Stimulated activated CD8-positive, alpha-beta memory T cell treated with anti-CD3 and anti-CD28 coated beads, Interleukin-7, amount 100 ng/mL, for 1 hour (primary cell): ENCODE measurements at places on chromosomes 5 and 9.

GRCh38 chr9:114281473-114282103 is 41.3 kb upstream of the ORM1 start:
- DNase-seq: no peak

GRCh38 chr5:171129308-171129707 is 179.7 kb upstream of the TLX3 start:
- no peak for DNase-seq

- DNase-seq: no peak
Observed at GRCh38 chr5:17079562-17079961, 137.9 kb upstream of the BASP1 start.

DNA sequence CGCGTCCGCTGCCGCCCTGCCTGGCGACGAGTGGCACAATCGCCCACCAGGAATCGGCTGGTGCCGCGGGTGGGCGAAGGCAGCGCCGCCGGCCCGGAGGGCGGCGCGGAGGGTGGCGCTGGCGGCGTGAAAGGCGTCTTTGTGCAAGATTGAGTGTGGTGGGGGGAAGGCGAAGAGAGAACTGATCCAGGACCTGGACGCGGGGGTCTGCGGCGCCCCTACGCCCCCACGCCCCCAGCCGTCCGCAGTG is 4.6 kb upstream of the RGMB start:
- no peak for DNase-seq

DNA sequence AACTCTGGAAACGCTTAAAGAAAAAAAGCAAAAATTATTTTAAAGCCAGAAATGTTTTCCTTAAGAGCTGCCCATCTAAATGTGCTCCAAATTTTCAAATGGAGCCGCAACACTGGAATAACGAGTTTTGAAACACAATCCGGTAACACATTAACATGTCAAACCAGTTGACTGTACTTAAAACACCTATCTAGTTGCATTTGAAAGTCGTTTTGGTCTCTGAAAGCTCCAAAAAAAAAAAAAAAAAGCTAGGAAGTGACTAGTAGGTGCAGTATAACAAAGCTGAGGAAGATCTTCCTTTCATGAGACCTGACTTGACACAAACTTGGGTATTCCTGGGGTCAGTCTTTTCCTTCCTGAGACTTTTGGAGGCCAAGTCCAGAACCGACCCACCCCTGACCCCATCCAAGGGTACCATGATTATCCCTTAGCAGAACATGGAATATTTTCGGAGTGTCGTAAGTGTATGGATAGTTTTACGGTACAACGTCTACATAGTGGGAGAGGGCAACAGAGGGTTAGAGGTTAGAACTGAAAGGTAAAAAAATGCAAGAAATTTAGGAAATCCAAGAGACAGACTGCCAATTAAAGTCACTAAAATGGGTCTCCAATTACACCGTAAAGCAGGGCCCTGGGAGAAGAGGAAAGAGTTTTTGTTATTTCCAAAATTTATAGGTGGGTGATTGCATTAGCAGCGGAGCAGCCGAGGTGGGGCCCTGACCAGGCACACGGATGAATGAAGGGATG is 812 bp downstream of the CETN3 start:
- no peak for DNase-seq

DNA sequence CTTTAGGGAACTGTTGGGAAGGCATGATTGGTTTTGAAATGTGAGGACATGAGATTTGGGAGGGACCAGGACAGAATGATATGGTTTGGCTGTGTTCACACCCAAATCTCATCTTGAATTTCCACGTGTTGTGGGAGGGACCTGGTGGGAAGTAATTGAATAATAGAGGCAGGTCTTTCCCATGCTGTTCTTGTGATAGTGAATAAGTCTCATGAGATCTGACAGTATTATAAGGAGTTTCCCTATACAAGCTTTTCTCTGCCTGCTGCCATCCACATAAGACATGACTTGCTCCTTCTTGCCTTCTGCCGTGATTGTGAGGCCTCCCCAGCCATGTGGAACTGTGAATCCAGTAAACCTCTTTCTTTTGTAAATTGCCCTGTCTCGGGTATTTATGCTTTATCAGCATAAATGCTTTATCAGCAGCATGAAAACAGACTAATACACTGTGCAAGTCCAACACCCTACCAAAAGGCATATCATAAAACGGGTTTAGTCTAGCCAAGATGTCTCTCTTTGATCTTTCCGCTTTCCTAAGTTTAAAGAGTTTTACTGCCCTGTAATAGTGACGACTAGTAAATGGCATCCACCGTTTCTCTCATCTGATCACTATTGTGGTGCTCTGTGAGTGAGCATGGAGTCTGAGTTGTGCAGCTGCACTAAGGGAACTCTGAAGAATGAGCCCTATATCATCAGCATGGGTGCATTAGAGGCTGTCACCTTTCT is 12.9 kb upstream of the ZNF782 start:
- DNase-seq: no peak

DNA sequence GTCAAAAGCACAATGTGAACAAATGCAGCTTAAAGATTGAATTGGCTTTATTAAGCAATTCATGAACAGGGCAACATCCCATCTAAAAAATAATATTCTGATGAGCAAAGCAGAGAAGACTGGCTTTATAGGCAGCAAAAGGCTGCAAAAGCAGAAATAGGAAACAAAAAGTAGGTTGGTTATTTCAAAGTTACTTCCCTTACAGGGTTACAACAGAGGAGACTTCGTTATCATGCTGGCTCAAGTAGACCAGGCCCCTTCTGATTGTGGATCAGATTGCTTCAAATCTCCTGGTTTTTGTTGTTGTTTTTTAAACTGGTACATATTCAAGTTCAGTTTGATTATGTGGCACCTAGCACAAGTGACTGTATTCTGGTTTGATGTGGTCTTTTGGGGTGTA is 73.1 kb downstream of the MAN2A1 start:
- DNase-seq: no peak

DNA sequence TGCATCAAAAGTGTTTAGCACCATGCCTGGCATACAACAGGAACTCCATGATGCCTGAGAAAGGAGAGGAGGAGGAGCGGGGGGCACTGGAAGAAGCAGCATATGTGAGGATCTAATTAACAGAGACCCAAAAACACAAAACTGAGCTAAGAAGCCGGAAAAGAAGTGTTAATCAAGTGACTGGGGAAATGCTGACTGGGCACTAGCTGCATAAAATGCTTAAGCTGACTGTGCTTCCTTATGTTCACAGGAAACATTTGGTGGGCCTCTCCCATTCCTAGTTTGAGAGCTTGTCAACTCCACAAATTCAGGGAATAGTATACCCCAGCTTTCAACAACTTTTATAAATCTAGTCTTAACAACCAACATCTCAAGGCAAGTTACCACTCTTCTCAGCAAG is 26.6 kb downstream of the DEPDC1B start:
- DNase-seq: no peak

DNA sequence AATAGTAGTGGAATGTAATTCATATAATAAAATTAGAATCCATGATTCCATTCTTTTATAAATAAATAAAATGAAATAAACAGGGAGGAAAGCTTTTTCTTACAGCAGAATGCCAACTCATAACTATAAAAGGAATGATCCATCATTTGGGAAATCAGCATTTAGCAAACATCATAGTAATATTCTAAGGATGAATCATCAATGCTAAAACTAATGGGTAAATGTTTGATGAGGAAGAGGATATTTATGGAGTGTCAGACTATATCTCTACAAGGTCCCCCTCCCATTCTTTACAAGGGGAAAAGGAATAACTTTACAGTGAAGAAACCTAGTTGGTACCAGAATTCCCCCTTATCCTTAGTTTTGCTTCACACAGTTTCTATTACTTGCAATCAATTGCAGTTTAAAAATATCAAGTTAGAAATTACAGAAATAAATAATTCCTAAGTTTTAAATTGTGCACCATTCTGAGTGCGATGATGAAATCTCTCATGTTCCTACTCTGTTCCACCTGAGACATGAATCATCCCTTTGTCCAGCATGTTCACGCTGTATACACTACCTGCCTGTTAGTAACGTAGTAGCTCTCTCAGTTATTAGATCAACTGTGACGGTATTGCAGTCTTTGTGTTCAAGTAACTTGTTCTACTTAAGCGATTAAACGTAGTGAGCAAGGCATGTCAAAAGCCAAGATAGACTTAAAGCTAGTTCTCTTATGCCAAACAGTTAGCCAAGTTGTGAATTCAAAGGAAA is 14.2 kb upstream of the JAKMIP2 start:
- no peak for DNase-seq

DNA sequence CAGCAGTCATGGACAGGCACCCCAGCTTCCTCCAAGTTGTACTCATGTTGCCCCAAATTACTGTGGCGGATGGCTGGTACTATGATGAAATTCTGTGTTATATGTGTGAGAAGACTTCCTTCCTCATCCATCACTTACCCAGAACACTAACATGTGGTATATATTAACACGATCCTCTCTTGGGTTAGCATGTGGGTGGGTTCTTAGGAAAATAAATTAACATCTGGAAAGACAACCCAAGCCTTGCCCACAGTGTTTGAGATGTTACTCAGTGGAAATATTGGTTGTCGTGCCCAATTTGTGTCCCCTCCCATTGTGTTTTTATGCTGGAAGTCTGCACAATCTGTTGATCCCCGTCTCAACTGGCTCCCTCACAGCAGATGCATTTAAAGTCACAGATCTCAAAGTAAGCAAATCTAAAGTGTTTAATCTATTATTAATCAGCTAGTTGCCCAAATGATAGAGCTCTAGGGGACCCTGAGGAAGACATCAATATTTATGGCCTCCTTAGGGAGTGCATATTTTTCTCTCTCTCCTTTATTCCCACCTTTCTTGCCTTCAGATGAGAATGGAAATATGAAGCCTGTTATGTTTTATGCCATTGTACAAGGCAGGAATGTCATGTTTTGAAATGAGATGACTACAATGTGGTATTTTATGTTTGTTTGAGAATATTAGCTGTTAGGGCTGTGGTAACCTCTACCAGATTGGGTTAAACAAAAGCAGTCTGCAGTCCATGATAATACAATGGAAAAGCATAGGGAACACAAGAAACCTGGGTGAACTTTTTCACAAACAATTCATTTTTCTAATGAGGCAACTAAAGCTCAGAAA is 93.9 kb downstream of the GRIA1 start:
- no peak for DNase-seq

DNA sequence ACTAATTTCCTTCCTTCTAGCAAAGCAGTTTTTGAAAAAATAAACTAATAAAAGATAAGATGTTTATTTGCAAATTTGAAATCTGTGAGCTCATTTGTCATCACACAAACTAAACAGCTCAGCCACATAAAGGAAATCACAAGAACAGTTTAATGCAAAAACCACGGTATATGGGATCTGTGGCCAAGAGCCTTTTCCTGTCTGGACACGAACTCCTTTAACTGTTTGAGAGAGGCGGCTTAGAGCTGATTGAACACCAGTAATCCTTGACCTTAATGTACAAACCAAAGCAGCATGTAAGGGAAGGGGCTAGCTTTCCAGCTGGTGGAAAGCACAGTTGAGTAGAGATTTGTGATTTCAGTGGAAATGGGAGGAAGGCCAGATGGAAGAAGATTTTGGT is 66.3 kb upstream of the SPINK5 start:
- no peak for DNase-seq

DNA sequence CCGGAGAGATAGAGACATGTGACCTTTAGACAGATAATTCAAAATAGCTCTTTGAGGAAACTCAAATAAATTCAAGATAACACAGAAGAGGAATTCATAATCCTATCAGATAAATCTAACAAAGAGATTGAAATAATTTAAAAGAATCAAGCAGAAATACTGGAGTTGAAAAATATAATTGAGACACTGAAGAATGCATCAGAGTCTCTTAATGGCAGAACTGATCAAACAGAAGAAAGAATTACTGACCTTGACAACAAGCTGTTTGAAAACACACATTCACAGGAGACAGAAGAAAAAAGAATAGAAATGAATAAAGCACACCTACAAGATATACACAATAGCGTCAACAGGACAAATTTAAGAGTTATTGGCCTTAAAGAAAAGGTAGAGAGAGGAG is 40.4 kb upstream of the DEPDC1B start:
- no peak for DNase-seq

DNA sequence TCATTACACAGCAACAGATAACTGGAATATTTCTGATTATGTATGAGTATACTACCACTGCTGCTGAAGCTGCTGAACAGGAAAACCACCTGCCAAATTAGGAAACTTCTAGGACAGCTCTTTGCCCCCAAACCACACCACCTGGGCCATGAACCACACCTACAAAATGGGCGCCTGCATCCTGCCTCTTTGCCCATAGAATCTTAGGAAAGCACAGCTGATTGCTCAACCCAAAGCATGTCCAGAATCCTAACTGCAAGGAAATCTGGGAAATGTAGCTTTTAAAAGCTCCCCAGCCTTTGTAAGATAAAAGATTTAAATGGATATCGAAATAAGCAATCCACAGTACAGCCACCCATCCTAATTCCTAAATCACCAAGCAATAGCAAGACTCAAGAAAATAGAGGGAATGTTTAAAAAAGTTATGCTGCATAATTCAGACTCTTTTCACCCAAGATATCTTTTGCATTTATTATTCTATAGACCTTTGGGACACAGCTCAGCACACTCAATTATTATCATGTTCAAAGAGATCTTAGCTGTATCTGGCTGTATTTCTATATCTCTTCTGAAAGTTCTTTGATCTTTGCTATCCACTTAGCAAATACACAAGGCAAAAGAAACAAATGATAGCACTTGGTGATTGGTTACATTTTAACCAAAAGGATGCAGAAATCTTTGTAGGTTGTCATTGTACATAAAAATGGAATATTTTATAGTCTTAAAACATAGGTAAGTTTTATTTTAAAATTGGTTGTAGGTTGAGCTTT is 6.8 kb upstream of the C9orf152 start:
- no peak for DNase-seq

DNA sequence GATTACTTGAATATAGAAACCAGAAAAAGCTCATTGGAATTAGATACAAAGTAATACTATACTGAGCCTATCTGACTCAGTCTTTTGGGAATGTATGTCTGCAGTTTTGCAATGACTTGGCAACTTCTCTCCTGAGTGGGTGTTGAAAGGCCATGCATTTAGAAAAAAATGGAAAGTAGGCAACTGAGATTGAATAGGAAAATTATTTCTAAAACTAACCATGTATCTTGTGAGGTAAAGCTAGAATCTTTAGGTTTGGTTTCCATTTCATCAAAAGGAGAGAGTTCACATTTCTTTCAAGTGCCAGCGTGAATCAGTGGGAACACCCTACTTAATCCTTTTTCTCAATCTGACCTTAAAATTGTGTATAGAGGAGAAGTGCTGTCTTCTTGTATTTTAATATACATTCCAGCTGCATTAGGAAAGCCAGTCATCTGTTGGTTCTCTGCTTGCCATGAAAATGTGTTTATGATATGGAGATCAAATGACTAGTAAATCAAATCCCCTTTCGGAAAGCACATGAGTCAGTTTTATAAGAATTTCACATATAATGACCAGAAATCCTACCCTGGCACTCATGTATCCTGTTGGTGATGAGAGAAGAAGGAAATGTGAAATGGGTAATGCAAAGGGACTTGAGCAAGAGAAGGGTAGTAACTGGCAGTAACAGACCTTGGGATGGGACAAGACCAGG is 30.4 kb downstream of the NFX1 start:
- no peak for DNase-seq

DNA sequence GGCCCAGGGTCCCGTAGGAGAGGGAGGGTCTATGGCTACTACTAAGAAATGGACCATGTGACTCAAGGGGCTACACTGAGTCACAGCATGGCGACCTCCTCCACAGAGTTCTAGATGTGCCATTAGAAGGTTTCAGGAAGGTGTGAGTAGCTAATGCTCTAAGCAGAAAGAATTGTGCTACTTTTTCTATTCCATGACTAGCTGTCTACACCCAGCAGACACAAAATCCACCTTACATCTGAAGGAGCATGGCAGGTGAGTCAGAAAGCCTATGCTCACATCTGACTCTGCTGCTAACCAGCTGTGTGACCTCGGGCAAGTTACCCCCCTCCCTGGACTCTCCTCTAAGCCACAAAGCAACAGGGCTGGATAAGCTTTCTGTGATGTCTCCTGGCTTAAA is 14.4 kb upstream of the MEIKIN start:
- DNase-seq: no peak
